Stimulated activated CD8-positive, alpha-beta memory T cell treated with anti-CD3 and anti-CD28 coated beads, Interleukin-4, amount 100 ng/mL, for 4 hours (primary cell): ENCODE measurements at places on chromosomes 1 and 21.
A peak's percentile ranks its signal among the peaks of the same experiment; 100 is the strongest.

DNA sequence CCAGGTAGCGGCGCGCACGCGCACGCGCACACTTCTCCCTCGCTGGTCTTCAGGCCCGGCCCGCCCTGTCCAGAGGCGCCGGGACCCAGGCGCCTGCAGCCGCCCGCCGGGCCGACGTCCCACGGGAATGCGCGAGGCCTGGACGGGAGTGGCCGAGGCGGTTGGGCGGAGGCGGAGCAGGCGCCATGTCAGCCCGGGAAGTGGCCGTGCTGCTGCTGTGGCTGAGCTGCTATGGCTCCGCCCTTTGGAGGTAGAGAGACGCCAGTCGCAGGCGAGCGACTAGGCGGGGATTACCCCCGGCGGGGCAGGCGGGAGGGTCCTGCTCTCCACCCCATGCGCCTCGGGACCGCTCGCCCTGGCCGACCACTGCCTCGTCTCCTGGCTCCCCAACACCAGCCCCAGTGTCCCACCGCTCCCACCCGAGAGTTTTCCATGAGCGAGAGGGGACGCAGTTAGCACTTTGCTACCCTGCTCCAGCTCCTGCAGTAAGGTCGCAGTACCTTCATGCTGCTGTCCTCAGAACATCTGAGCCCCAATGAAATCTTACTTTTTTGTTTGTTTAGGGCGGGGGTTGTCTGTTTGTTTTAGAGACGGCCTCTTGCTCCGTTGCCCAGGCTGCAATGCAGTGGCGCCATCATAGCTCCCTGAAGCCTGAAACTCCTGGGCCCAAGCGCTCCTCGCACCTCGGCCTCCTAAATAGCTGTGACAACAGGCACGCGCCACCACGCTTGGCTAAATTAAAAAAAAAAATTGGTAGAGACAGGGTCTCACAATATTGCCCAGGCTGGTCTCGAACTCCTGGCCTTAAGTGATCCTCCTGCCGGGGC, at the start of gene CATSPERE:
CATSPERE (plus strand) TSS at position 29 of the 827 bp plus-strand sequence; CDS start at position 186, 157 bp downstream.
- DNase-seq = peak; percentile 40

- DNase-seq = no peak
These were observed 14.6 kb upstream of the TMEM61 start for GRCh38 chr1:54965624-54966340.

DNA sequence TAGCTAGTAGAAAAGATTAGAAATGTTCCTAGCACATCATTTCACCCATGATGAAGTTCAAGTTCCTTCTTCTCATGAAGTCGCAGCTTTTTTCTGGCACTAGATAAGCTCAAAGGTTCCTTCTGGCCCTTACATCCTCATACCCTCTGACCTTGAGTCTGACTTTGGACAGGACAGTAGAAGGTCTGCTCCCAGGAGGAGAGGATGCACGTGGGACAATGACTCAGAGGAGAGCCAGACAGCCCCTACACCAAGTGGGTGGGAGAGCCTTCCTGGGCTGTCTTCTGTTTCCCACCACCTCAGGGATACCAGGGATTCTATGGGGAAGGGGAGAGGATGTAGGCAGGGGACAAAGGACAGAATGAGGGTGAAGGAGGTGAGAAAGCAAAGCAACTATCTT, 86.0 kb downstream of the HHIPL2 start:
- DNase-seq = no peak

GRCh38 chr1:8503842-8504241, 185.9 kb downstream of the SLC45A1 start:
- no peak for DNase-seq

DNA sequence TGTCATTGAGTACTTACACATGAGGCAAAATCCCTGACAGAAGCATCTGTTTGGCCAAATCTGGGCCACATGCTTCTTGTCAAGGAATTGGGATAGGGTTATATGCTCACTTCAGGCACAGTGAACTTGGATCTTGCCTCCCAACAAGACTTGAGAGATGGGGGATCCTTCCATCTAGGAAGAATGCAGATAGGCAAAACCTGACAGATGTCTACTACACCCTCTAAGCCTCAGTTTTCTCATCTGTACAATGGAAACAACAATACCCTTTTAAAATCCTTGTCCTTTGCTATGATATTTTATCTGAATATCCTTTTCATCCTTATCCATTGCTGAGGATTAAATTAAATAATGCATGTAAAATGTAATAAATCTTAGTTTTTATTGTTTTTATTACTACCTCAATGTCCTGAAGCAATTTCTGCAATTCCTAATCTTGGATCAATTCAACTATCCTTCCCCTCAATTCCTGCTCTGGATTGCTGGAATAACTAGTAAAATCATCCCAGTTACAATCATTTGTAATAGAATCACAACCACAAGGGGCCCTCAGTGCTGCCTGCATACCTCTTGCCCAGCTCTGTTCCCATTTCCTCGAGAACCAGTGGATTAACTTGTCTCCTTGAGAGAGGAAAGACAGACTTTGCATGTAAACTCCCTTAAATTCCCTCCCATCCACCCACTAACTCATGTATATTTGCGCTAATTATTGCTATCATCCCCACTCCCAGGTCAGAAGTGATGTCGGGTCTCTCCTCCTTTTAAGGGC, 8.1 kb upstream of the XPR1 start:
- DNase-seq = no peak

DNA sequence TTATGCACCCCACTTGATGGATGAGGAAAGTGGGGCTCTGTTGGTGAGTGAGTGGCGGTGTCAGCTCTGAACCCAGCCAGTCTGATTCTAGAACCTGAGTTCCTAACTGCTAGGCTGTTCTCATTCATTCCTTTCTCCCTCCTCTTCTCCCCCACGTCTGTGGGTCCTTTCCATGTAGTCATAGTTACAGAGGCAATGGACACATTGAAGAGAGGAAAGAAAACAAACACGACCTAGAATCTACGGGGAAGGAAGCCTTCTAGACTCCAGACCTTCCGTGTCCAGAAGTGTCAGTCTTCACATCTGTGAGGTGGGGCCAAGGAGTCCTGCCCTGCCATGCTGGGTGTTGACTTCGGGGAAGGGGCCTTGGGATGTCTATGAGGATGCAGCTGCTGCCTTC, 115.8 kb upstream of the WNT4 start:
- no peak for DNase-seq

DNA sequence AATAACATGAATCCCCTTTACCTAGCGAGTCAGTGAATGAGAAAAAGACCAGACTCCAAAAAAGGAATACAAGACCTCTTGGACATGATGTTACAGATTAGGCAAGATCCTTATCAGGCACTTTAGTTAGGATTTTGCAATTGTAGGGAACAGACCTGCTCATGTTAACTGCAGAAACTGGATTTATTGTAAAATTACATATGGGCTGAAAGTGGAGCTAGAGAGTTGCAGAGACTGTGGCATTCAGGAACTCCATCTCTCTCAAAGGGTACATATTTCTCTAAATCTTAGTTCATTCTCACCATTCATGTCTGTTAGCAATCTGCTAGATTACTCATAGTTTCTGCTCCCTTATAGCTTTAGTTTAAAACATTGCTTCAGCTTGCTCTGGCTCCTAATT, 142.2 kb downstream of the PAPPA2 start:
- DNase-seq = no peak

- no peak for DNase-seq
These were observed 27.0 kb downstream of the ANKRD13C start for GRCh38 chr1:70327306-70328076.

DNA sequence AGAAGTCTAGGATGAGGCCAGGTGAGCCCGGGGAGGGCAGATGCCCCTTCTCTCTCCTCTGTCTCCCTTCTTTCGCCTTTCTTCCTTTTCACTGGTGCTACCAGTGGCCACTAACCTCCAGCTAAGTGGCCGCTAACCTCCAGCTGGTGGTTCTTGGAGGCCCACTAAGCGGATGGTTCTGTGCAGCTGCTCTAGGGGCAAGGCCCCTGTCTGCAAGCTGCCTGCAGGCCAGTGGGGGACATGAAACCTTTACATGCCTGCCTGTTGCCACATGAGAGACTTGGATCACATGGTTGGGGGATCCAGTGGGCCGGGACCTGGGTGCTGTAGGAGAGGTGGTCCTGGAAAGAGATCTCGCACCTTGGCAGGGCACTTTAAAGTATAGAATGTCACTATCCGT, 17.7 kb downstream of the IKBKE start:
- DNase-seq = no peak

- no peak for DNase-seq
These were observed 252.8 kb downstream of the FOXD2 start for GRCh38 chr1:47690341-47691250.

DNA sequence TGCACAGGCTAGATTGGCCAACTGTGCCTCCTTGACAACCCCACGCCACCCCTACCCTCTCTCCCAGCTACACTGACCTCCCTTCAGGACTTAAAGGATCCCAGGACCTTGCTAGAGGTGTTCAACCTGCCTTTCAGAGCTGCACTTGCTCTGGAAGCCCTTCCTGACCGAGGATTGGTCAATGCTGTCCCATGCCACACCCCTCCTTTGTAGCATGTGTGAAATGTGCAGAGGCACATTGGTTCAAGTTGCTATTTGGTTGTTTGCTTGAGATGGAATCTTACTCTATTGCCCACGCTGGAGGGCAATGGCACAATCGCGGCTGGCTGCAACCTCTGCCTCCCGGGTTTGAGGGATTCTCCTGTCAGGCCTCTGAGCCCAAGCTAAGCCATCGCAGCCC, 21.8 kb downstream of the ACTA1 start:
- DNase-seq = no peak

DNA sequence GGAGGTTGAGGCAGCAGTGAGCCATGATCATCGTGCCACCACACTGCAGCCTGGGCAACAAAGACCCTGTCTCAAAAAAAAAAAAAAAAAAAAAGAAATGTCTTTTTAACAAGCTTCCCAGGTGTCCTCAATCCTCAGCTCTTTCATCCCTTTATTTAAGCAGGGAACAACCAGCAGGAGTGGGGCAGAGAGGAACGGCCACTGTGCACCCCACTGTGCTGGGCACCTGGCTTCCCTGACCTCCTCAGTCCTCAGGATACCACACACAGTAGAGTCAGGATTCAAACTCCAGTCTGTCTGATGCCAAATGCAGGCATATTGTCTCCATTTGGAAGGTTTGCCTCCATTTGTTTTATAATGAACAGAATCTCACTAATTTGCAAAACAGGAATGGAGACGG, 19.8 kb upstream of the PTAFR start:
- DNase-seq = no peak

DNA sequence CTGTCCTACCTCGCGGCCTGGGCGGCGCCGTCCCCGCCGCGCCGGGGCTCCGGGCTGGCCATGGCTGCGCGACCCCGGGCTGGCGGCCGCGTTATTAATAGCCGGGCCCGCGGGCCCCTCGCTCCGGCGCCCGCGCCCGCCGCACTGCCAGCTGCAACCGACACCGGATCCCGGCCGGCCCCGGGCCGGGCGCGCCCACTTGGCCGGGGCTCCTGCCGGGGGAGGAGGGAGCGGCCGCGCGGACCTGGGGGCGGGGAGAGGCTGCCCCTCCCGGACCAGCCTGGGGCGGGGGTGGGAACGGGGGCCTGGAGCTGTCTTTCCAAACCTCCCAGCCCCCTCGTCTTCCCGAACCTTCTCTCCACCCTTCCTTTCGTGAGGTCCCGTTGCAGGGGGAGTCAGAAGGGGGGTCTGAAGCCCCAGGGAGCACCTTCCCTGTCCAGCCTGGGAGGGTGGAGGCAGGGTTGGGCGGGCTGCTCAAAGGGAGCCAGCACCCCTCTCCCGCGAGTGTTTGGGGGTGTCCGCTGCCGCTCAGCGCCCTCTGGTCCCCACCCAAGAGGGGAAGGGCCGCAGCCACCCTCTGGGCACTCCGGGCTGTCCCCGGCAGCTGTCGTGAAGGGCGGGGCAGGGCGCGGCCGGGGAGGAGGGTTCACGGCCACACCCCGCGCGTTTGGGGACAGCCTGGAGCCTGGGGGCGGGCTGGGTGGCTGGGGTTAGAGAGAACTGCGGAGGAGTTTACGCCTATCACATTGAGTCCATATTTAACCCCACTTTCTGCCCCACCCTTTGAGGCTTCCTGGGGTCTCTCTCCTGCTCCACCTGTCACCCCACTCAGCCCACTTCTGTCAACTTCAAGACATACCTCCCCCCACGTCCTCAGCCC, at the start of gene SYNC:
SYNC (minus strand) TSS at position 172 of the 880 bp plus-strand sequence; CDS start at position 62, 110 bp downstream.
- DNase-seq = no peak

DNA sequence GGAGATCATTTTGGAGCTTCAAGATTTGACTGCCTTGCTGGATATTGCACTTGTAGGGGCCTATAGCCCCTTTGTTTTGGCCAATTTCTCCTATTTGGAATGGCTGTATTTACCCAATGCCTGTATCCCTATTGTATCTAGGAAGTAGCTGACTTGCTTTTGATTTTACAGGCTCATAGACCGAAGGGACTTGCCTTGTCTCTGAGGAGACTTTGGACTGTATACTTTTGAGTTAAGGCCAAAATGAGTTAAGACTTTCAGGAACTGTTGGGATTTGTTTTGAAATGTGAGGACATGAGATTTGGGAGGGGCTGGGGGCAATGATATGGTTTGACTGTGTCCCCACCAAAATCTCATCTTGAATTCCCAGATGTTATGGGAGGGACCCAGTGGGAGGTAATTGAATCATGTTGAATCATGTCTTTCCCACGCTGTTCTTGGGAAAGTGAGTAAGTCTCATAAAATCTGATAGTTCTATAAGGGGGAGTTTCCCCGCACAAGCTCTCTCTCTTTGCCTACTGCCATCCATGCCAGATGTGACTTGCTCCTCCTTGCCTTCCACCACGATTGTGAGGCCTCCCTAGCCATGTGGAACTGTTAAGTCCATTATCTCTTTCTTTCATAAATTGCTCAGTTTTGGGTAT, 276.1 kb downstream of the LMX1A start:
- no peak for DNase-seq

- no peak for DNase-seq
These were observed 35.0 kb upstream of the RD3 start for GRCh38 chr1:211527006-211527405.

DNA sequence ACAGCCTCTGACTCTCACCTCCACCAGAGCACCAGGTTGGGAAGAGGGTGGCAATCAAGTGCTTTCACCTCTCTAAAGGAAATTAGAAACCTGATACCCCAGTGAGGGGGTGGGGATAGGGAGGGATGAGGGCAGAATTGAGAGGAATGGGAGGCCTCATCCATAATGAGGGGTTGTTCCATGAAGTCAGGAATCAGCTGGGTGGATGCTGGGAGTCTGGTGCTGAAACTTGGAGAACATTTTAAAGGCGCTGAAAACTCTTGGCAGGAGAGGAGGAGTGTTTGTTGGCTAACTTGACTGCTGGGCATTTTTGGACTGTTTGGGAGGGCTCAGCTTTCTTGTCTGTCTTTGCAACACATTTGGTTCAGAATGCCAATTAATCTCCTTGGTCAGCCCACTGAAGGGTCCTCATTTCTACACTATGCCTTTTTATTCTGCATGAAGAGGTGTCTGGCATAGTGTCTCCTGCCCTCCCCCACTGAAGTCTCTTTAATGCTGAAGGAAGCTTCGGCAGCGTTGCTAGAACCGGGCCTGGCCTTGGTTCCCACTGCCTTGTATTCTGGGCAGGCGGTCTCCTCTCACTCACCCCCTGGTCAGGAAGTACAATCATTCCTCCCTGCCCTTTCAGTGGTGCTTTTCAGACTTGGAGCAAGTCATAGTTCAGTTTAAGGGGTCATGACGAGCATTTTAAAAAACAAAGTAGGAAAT, 2.2 kb downstream of the PHGDH start:
- no peak for DNase-seq

- DNase-seq = no peak
These were observed 3.8 kb downstream of the ARV1 start for GRCh38 chr1:230982696-230983095.

- DNase-seq = no peak
These were observed 13.4 kb upstream of the ALX3 start for GRCh38 chr1:110083866-110084226.
